ENCODE measurements at places on chromosomes 1 and 21. TPM values are rescaled to one million over a fixed set of nuclear protein-coding genes. Genes with fewer than 3 reads are reported as not detected.

GRCh38 chr1:53945183-53945432 is 391 bp downstream of the IFT25 start:
- DNase-seq = no peak

GRCh38 chr1:30909365-30910068 is 959 bp upstream of the SDC3 start:
- no peak for DNase-seq

ADAMTS1 gene
- 72.7 TPM for polyA plus RNA-seq

SLC30A10 gene
- not detected for polyA plus RNA-seq

CBS gene
- polyA plus RNA-seq = 28.3 TPM

KPNA6 gene
- 31.2 TPM for polyA plus RNA-seq

DNA sequence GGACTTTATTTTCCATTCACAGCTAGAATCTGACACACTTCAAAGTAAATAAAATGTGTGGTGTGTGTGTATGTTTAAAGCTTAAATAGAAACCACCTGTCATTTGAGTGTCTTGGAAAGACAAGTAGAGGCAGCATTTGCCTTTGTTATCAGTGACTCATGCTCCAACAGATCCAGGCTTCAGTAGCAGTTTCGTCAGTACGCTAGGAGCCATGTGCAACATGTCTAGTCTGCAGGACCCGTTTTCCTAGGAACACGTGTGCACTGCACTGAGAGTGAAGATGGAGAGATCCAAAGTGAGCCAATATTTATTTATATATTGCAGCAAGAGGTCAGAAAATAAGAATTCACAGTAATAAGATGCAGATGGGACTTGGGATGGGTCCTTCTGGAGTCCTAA is 41.8 kb downstream of the SGIP1 start:
- no peak for DNase-seq

KANK4 gene
- 2.9 TPM for polyA plus RNA-seq

GRCh38 chr1:21305900-21306189 is 15.6 kb upstream of the ECE1 start:
- no peak for DNase-seq

GRCh38 chr1:15683345-15684039 is 628 bp upstream of the PLEKHM2 start:
- no peak for DNase-seq

RGS2 gene
- 7.0 TPM for polyA plus RNA-seq

Data from mammary epithelial cell (primary cell).